ENCODE measurements at places on chromosomes 5 and 9.

GRCh38 chr9:87888501-87888900 lies 5.8 kb downstream of the SPATA31E1 start:
- no peak for DNase-seq

DNA sequence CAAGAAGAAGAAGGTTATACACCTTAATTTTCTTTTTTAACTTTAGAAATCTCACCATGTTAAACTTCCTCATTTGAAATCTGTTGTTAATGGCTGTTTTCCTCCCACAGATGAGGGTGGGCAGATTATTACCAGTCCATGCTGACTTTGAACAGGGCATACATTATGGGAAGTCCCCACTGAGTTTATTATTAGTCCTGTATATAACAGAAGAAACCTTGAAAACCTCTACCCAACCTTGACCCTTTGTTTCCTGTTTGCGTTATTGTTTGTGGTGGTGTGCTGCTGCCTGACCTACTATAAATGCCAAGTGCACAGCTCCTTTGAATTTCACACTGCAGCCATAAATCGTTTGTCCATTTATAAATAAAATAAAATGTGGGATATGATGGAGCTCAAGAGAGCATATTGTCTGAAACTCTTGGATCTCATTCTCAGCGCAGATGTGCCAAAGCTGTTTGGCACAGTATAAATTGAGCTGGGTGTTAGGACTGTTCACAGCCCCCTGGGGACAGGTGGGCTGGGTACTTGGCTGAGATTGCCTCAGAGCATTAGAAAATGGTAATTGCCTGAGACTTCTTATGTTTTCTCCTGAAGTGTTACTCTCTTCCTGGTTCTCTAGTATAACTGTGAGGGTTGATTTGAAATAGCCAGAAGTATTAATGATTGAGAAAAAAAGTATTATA lies 139.6 kb downstream of the SPATA31D1 start:
- no peak for DNase-seq

DNA sequence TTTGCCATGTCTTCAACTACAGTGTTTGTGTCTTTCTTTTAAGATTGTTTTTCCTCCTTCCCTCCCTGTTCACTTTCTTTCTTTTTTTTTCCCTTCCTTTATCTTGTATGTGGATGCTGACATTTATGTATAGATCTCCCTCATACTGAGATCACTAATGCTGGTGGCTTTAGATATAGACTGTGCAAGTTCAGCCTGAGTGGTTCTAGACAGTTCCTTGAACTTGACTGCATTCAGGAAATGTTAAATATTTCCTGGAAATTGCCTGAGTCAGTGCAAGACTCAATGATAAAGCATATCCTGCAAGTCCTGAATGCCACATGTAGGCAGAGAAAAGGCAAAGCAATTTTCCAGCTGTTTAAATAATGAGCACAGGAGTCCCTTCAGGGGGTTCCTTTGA lies 182.5 kb upstream of the NR3C1 start:
- no peak for DNase-seq

DNA sequence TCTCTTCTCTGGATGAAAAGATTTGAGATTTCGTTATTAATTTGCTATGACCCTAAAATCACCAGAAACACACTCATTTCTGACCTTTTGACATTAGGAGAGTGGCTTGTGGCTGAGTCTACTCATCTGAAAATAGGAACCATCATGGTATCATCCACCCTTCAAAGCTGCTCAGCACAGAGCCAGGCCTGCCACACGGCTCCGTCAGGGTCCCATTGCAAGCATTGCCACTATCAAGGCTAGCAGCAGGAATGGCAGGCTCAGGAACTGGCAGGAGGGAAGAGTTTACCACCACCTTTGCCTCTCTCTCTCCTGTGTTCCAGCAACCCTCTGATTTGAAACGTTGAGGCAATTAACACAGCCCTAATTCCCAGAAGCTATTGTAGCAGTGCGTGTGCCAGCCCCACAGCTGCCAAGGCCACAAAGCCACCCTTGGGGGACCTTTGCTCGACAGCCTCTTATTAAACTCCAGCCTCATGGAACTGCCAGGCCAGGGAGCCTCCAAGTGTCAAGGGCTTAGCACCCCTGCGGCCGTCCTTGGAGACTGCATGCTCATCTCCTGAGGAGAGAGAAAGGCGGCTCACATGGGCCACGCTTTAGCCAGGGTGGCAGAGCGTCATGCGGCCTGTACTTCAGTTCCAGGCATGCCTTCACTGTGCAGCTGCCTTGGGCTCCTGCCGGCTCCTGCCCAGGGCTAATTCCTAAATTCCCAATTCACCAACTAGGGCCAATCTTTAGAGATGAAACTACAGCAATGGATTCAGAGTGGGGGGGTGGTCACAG lies 145.9 kb downstream of the ROR2 start:
- DNase-seq: no peak

GRCh38 chr5:135008981-135009735 lies 24.9 kb downstream of the PITX1 start:
- DNase-seq: no peak

DNA sequence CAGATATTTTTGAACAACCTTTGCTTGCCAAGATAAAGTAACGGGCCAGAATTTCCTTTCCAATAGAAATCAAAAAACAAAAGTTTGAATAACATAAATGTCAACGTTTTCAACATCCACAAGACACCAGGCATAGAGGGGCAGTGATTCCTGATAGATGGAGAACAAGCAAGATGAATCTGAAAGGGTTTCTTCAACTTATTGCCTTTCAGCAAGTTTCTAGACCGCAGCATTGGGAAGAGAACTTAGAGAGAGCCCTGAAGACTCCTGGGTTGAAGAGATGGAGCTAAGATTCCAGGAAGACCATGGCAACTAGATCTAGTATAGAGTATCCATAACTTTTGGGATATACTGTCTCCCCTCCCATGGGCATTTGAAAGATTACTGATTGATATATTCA lies 751.4 kb upstream of the CTNND2 start:
- DNase-seq: no peak

DNA sequence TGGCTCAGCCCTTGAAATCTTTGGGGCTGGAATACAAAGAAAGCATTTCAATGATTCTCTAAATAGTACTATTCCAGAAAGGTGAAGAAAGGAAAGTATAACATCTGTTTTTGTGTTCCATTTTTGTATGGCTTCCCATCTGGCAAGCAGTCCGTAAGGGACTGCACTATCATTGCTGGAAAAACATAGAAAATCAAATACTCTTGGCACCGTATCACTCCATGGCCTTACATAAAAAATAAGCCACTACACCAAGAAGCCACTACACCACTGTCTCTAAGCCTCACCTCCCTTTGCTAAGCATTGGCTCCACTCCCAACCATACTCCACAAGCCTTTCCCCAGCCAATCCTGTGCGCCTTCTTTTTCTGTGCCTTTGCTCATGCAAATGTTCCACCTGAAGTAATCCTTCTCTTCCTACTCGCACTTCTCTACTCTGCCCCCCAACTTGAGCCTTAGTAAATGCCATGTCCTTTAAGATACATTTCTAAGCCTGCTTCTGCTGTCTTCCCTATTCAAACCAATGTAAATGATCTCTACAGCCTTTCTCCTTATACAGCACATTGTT lies 454.6 kb upstream of the TUSC1 start:
- DNase-seq: no peak

GRCh38 chr5:116242343-116242742 lies 157.5 kb downstream of the COMMD10 start:
- DNase-seq: no peak

DNA sequence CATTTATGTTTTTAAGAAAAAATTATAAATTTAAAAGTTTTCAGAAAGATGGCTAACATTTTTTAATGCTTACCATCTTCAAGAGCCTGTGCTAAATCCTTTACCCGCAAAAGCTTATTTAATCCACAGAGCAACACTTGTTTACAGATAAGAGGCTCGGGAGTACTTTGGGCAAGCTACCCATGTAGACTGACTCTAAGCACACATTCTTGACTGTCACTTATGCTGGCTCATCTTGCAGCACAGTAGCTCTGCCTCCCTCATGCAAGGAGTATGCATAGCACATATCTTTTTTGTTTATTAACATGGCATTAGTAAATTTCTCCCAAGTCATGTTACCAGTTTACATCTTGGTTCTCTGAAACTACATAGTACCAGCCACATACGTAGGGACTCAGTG lies 14.7 kb downstream of the SH3RF2 start:
- no peak for DNase-seq

DNA sequence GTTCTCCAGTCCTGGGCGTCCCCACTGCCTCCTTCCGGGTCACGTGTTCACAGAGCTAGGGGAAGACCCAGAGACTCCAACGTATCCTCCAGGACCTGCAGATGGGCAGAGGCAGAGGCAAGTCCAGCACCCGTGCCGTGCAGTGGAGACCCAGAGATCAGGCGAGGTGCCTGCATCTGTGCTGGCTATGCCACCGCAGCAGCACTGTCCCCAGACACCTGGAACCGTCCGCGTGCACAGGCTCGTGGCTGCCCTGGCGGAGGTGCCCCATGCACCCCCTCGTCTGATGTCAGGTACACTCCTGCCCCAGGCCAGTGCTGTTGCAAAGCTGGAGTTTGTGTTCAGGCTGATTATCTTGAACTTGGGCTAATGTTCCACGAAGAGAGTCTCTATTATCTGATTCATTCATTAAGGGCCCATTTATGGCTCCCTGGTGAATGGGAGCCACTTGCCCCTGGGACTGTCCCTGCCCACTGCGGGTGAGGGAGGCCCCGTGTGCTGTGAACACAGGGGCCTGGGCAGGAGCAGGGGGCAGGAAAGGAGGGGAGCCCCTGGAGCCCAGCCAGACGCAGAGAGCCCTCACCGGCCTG lies 13.7 kb downstream of the IRX4 start:
- DNase-seq: no peak

- DNase-seq: no peak
These were observed 157.6 kb downstream of the SLC12A2 start for GRCh38 chr5:128241051-128241695.

GRCh38 chr9:4099976-4100735 lies 199.7 kb downstream of the GLIS3 start:
- DNase-seq: no peak

GRCh38 chr5:63727583-63727982 lies 234.7 kb downstream of the HTR1A start:
- DNase-seq: no peak

GRCh38 chr5:14675865-14676300 lies 11.4 kb downstream of the OTULIN start:
- DNase-seq: no peak

GRCh38 chr5:18393565-18394442 lies 759.5 kb downstream of the TAF11L14 start:
- peak; percentile 74 for DNase-seq
